Renal pelvis (tissue), 12 donors: ENCODE measurements at places on chromosomes 12 and 14. TPM values are rescaled to one million over a fixed set of nuclear protein-coding genes. Genes with fewer than 3 reads are reported as not detected.

- DNase-seq = no peak
Measured at GRCh38 chr12:132063491-132063890, 80.6 kb downstream of the DDX51 start.

- DNase-seq = no peak
Measured at GRCh38 chr12:20946732-20947131, 136.2 kb downstream of the SLCO1B3 start.

DNA sequence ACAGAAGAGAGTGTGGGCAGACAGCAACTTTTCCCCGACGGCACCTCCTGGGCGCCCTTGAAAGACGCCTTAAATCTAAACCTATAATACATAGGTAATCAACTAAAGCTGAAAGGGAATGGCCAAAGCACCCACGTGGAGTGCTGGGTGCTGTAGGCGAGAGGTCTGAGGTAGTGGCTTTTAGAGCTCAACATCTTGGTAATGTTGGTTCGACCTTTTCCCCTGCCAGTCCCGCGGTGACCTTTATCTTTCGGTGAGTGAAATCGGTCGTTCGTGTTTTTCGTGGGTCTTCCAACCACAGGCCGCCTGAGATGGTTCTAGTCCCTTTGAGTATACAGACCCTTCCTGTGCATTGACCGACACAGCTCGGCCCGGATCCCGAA lies 9.1 kb downstream of the OR6S1 start:
- no peak for DNase-seq

- no peak for DNase-seq
Measured at GRCh38 chr12:39344926-39345325, 98.0 kb downstream of the KIF21A start.

GRCh38 chr14:93905623-93906022 lies 21.5 kb upstream of the FAM181A start:
- DNase-seq = no peak

- DNase-seq = peak; percentile 30
Measured at GRCh38 chr12:22626406-22626805, 1.4 kb downstream of the ETNK1 start.

GRCh38 chr12:111297703-111298426 lies 71.0 kb downstream of the PHETA1 start:
- no peak for DNase-seq

DNA sequence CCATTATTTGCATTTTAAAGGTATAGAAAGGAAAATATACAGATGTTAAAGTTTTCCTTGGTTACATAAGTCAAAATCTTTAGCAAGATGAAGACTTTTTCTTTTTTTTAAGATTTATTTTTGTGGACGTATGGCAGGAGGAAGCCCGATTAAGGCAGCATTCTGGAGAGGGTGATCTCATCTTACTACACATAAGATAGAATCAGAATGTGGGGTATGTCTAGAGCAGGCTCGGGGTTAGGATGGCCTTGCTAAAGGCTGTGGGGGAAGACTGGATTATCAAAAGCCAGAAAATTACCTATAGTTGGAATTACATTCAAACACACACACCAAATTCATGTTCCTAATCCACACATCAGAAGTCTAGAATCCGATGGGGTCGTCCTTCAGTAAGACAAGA lies 79.6 kb upstream of the OTOGL start:
- DNase-seq = no peak

DNA sequence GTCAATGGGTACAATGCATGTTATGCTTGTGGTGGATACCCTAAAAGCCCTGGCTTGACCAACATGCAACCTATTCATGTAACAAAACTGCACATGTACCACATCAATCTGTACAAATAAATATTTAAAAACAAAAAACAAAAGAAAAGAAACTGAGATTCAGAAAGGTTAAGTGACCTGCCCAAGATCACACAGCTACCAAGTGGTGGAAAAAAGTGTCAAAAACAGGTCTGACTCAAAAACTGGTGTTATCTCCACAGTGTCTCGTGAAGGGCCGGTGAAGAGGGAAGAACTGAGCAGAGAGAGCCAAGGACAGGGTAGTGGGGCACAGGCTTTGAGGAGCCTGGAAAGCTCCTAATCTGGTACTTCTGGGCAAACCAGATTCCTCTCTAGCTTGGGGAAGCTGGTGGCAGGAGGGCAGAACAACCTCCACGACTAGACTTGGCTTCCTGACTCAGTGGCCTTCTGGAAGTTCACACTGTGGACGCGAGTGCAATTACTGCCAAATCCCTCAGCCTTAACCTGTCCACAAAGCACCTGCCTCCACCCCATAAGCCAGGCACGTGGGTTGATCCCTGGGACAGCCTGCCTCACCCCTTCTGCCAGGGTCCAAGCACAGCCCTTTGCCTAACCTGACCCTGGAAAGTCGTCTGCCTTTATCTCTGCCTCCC lies 15.6 kb downstream of the ZBTB39 start:
- no peak for DNase-seq

DNA sequence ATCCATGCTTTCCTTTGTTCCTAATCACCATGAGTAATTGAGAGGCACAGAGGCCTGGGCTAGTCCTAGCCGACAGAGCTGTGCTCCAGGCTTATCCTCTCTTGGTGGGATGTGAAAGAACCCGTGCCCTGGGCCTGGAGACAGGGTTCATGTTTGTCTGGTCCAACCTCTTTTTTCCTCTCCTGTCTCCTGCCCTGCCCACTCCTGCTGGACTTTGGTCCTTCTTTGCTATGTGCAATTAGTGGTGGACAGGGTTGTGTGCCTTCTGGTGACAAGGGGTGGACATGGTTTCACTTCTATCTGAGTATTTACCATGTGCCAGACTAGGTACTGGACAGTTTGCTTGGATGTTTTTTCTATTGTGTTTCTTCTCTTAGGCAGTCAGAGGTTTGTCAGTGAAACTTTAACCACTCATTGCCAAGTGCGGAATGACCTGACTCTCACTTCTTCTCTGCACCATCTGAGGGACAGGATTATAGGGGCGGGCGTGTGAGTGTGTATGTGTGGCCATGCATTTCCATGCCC lies 126.1 kb downstream of the SMOC1 start:
- no peak for DNase-seq

GRCh38 chr12:11743423-11744409 lies 94.2 kb downstream of the ETV6 start:
- no peak for DNase-seq

DNA sequence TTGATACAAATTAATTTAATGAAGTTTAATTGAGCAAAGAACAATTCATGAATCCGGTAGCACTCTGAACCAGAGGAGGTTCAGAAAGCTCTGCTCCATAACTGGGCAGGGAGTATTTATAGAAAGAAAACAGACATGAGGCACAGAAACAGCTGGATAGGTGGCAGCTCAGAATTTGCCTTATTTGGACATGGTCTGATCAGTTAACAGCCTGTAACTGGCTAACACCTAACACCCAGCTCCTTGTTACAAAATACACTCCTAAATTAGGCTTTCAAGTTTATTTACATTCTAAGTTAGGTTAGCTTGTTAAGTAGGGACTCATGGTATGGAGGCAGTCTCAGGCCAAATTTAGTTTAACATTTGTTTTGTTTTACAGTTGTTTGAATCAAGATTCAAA lies 67.8 kb upstream of the TMCC3 start:
- no peak for DNase-seq

DNA sequence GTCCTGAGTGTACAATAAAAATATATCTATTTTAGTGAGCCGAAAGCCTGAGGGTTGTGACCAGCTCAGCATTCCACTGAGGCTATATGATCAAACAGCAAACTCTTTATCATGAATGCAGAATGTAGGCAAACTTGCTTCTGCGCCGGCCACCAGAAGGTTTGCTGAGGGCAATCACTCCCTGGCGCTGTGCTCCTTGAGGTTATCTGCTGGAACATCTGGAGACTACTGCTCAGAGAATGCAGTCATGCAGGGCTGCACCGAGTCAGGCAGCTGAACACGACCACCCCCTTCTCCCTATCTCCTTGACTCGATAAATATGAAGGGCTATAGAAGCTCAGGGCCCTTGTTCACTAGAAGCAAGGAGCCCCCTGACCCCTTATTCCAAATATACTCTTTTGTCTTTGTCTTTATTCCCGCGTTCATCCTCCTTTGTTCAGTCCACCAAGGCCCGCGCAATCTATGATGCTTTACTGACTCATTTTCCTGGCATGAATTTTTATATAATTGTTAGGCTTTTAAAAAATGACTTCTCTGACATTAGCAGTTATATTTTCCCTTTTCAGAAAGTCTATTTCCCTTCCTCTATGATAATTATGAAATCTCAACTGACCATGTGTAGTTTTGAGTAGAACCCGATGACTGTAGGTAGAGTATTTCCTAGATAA lies 1089.3 kb downstream of the SLC16A7 start:
- DNase-seq = no peak

GRCh38 chr12:28172434-28173030 lies 17.7 kb upstream of the CCDC91 start:
- no peak for DNase-seq

- DNase-seq = no peak
Measured at GRCh38 chr14:55333711-55334485, 62.7 kb downstream of the FBXO34 start.

DNA sequence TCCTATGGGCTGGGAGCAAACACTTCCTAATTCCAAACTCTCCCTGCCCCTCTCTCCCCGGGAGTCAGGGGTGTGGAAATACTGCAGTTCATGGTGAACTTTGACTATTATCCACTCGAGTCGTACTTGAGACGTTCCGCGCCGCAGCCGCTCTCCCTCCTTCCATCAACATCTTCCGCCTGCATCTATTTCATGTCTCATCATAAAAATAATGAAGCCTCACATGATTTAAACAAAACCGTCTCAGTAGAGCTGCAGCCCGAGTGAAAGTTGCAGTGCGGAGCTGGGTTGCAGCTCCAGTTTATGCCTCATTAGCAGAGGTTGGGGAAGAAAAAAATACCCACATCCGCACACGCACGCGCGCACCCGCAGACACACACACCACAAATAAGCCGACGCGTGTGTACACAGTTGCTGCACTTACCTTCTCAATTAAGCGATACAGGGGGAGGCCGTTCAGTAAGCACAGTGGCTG lies 283 bp downstream of the LMO3 start:
- DNase-seq = no peak

GRCh38 chr14:87111126-87111525 lies 881.9 kb downstream of the GALC start:
- no peak for DNase-seq

GRCh38 chr12:122834104-122834920 lies 945 bp upstream of the HIP1R start:
- peak; percentile 85 for DNase-seq

- peak; percentile 89 for DNase-seq
Measured at GRCh38 chr12:109736552-109737108, 23.0 kb downstream of the FAM222A start.

DNA sequence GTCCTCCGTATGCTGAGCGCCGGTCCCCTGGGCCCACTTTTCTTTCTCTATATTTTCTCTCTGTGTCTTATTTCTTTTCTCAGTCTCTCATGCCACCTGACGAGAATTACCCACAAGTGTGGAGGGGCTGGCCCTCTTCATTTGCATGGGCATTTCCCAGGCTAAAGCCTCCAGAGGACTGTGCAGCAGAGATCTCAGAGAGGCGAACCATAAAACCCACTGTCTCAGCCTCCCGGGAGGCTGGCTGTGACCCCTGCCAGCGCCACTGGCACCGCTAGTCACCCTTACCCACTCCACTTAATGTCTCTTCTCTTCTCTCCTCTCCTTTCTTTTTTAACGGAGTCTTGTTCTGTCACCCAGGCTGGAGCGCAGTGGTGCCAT lies 7.1 kb upstream of the SERPINA9 start:
- no peak for DNase-seq

DNA sequence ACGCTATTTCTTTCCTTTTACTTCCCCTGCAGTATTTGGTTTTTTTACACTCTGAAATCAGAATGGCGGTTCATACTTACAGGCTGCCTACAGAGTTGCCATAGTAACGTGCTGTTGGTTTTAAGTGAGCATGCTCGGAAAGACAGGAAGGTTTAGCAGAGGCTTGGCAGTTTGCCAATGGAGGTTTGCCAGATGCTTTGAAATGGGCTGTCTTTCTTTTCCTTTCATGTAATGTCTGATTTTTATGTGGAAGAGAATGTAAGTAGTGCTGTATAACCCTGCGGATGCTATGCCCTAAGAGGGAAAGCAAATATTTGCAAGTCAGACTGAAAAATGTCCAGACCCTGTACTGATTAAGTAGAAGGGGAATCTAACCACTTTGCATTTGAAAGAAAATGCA lies 32.8 kb downstream of the ARID4A start:
- DNase-seq = peak; percentile 96

DNA sequence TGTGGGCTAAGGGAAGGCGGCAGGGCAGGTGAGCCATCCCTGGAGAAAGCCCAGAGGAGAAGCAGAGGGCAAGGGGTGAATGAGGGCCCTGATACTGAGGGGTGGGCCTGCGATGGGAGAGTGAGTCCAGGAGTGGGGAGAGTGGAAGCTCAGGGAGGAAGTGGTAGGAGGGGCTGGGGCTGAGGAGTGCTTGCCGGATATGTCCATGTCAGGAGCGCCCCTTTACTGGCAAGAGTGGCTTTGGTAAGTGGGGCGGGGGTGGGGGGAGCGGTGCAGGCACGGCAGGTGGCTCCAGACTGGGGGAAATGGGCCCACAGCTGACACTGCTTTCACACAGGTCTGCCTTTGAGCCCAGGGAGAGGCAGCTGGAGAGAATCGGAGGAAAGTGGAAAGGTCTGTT lies 86.4 kb upstream of the GPR68 start:
- DNase-seq = no peak

DNA sequence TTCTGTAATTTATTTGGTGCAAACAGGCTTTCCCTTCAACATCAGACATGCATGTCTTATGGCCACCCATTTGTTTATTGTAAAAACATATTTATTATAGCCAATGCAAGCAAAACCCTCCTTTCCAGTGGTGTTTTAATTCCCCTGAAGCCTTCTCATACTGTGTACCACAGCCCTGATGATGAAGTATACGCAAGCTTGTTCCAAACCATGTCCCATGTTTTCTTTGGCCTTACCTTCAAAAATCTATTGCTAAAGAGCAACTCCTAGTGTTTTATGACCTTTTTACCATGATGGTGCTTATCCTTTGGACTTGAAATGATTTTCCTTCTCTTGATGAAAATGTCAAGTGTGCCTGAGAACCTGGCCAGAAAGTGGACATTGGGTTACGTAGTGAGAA lies 85.9 kb upstream of the CCDC91 start:
- no peak for DNase-seq

Gene SPIC
- not detected for polyA plus RNA-seq

Gene GLIPR1L2
- 0.92 TPM for polyA plus RNA-seq

Gene PMCH
- polyA plus RNA-seq = 0.33 TPM

Gene DIO3
- 0.21 TPM for polyA plus RNA-seq

Gene SCNN1A
- 105 TPM for polyA plus RNA-seq

Gene MGST1
- 43.9 TPM for polyA plus RNA-seq

Gene KIF5A
- polyA plus RNA-seq = 0.68 TPM

Gene LTB4R
- polyA plus RNA-seq = 5.0 TPM

Gene NANOG
- 1.3 TPM for polyA plus RNA-seq

Gene LRRK2
- 34.2 TPM for polyA plus RNA-seq

Gene TSPAN11
- polyA plus RNA-seq = 5.9 TPM
